ENCODE measurements at places on chromosomes 7 and 10. TPM values are rescaled to one million over a fixed set of nuclear protein-coding genes. Genes with fewer than 3 reads are reported as not detected.

The LEP gene
- not detected for total RNA-seq

GRCh38 chr7:150516956-150517745 is 2.5 kb downstream of the GIMAP7 start:
- no peaks in the 10 kb centered on the region for H3K27me3 ChIP-seq
- H3K4me1 ChIP-seq, result peaks cover 26% of the 10 kb centered on the region
- peak overlapping the region; percentile 97 for H3K4me3 ChIP-seq
- H3K36me3 ChIP-seq, result peaks cover 19% of the 10 kb centered on the region
- DNase-seq, result no peak
- peak overlapping the region; percentile 77 for H3K27ac ChIP-seq

DNA sequence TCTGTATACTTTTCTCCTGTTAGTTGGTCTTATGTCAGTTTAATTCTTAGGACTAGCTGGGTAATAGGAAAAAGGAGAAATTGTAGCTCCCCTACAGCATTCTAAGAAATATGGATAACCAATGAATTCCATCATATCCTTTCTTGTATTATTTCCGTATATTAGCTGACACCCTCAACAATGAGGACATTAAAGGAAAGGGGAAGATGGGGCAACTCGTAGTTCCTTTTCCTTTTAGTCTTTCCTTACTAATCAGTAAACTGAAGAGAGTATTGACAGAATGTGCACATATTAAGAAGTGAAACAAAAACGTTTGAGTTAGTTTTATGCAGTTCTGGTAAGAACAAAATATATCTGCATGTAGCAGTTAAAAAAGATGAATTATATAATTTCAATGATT is 35.1 kb upstream of the C10orf67 start:
- H3K36me3 ChIP-seq, result no peaks in the 10 kb centered on the region
- DNase-seq, result no peak
- H3K4me3 ChIP-seq, result no peak overlapping the region
- H3K27me3 ChIP-seq, result no peaks in the 10 kb centered on the region
- H3K4me1 ChIP-seq, result no peaks in the 10 kb centered on the region

The PSAP gene
- 115 TPM for total RNA-seq

GRCh38 chr7:132472463-132473120 is 103.7 kb downstream of the PLXNA4 start:
- H3K27me3 ChIP-seq, result no peaks in the 10 kb centered on the region
- H3K4me3 ChIP-seq, result no peak overlapping the region
- DNase-seq, result no peak
- no peak overlapping the region for H3K27ac ChIP-seq

DNA sequence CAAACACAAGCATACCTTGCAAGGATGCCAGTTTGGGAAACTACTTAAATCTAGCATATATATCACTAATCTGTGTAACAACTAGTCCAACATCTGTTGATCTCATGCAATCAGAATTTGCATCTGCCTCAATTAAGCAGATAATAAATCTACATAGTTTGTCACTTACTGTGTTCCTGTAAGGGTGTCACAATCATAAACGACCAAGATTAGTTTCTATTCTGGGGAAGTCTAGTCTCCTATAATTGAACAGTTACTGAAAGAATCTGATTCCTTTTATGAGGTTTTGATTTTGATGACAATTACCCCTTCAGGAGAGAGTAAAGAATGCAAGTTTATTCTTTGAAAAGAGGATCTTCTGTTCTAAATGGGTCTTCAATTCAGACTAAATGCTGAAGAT is 85.5 kb upstream of the LRRN3 start:
- no peak for DNase-seq
- no peaks in the 10 kb centered on the region for H3K36me3 ChIP-seq
- no peaks in the 10 kb centered on the region for H3K27me3 ChIP-seq
- no peak overlapping the region for H3K4me3 ChIP-seq

The H2AZ2 gene
- total RNA-seq, result 243 TPM

- H3K4me1 ChIP-seq, result no peaks in the 10 kb centered on the region
- no peak for DNase-seq
Measured at GRCh38 chr7:16960337-16960965, 78.7 kb upstream of the AGR3 start.

The ZNF37A gene
- 19.0 TPM for total RNA-seq

DNA sequence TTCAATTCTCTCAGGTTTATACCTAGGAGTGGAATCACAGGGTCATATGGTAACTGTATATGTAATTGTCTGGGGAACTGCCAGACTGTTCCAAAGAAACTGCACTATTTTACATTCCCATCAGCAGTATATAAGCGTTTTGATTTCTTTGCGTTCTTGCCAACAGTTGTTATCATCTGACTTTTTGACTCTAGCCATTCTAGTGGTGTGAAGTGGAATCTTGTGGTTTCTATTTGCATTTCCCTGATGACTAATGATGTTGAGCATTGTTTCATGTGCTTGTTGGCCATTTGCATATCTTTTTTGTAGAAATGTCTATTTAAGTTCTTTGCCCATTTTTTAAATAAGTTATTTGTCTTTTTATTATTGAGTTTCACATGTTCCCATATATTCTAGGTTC is 44.3 kb upstream of the ZC3HAV1 start:
- no peaks in the 10 kb centered on the region for H3K4me1 ChIP-seq
- no peak overlapping the region for H3K27ac ChIP-seq
- no peak overlapping the region for H3K4me3 ChIP-seq
- no peak for DNase-seq
